Stimulated activated CD4-positive, alpha-beta T cell treated with anti-CD3 and anti-CD28 coated beads, Interleukin-2, amount 100 ng/mL, for 48 hours (primary cell): ENCODE measurements at places on chromosomes 5 and 9.

GRCh38 chr9:130959809-130960334, 20.8 kb upstream of the FIBCD1 start:
- no peak for DNase-seq

DNA sequence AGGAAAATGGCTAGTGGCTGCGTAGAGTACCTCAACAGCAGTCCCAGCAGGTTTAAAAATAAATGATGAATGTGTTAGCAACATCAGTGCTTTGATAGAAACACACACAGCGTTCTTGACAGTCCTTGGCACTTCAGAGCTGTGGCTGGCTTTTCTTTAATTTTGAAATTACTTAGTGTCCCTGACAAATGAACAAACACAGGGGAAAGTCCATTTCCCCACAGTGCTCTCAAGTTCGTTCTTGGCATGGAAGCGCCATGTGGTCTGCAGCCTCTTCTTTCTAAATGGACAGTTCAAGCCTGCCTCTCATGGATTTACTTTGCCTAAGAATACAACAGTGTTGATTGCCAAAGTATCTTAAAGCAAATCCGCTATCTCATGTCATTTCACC, 102.2 kb downstream of the ADAMTS12 start:
- DNase-seq: no peak

DNA sequence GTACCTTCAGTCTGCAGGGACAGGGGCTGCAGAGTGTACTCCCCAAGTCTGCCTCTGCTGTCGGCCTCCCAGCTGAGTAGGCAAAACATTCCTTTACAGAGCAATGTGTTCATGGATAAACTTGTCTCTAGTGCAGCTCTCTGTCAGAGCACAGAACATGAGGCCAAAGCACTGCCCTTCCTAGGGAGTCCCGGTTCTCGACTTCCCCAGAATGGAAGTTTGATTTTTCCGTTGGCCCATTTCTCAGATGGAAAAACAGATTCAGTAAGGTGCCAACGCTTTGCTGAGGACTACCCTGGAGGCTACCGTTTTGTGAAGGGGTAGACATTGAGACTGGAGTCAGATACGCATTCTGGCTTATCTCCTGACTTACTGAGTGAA, 422 bp upstream of the TRIM32 start:
- no peak for DNase-seq

DNA sequence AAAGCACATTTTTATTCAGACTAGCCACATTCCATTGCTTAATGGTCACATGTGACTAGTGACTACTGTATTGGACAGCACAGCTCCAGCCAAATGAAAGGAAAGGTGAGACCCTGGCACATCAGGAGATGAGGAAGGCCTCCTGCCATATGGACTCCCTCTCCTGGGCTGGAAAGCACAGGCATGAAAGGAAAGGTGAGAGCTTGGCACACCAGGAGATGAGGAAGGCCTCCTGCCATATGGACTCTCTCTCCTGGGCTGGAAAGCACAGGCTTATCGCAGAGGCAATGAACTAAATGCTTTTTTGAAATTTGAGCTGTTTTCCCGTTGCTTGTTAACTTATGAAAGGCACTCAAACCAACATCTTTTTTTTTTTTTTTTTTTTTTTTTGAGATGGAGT, 144.8 kb upstream of the SLC12A2 start:
- no peak for DNase-seq

DNA sequence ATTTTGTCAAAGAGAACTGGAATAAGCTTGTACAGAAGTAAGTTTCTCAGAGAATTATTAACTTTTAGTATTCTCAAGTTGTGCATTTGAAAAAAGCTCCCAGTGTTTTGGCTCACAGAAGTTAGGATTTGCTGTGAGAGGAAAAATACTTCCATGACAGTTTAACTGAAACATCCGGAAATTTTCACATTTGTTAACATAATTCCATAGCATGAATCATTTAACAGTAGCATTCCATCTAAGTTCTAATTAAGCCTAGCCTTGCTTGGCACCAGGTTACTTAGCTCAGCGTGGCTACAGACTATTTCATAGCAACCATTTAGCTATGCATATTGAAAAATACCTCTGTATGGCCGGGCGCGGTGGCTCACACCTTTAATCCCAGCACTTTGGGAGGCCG, 90.8 kb downstream of the LNPEP start:
- no peak for DNase-seq

GRCh38 chr9:125297917-125298316, 36.3 kb downstream of the GAPVD1 start:
- DNase-seq: no peak

DNA sequence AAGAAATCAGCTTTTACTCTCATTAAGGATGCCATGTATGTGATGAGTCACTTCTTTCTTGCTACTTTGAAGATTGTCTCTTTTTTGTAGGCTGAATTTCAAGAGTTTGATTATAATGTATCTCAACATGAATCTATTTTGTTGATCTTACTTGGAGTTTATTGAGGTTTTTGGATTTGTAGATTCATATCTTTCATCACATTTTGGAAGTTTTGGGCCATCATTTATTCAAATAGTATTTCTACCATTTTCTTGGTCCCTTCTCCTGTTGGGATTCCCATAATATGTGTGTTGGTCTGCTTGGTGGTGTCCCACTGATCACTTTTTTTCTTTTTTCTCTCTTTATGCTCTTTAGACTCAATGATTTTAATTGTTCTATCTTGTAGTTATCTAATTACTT, 116.3 kb downstream of the CNTLN start:
- no peak for DNase-seq

GRCh38 chr9:69066955-69067354, 31.4 kb downstream of the FXN start:
- DNase-seq: no peak

- DNase-seq: peak; percentile 39
Measured at GRCh38 chr5:956941-957747, 51.5 kb upstream of the NKD2 start.

GRCh38 chr5:139383275-139383992, at the start of gene SLC23A1:
TSS of gene SLC23A1 (minus strand) at chr5:139383297. CDS start at chr5:139383253, 44 bp downstream.
- DNase-seq: no peak

DNA sequence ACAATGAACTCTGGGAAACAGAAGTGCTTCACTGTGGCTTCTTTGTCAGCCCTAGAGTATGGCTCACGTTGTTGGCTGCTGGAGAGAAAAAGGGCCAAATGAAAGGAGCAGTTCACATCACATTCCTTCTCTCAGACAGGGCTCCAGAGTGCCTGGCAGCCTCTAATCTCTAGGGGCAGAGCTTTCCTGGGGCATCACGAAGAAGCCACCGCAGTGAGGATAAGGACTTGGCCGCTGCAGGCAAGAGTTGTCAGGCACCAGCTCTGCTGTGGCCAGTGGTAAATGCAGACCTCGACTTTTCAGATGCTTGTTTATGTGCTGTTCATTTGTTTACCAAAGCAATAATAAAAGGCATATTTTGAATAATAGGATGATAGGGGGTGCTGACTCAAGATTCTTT, 227.2 kb downstream of the ICE1 start:
- no peak for DNase-seq

DNA sequence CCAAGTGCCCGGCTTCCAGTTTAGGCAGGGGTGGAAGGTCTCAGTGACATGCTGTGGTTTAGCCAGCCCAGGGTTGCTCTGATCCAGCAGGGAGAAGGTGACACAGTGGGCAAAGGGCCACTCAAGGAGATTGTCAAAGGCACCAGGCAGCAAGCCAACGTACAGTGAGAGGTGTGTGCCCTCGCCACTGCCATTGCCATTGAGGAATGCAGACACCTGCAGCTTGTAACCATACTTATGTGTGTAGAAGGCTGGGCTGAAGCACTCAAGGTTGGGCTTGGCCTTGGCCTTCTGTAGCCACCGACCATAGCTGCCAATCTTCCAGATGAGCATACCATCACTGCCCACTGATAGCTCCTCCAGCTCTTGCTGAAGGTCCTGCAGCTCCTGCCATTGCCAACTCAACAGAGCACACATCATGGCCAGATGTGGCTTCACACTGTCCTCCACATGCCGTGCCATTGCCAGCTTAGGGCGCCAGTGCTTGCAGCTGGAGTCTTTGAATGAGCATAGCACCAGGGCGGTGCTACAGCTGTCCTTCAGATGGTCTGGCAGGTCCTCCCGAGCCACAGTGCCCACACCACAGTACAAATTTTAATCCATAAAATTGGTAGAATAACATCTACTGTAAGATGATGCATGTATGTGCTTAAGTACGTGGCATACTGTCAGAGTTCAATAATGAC, 59.7 kb upstream of the HMHB1 start:
- DNase-seq: no peak

DNA sequence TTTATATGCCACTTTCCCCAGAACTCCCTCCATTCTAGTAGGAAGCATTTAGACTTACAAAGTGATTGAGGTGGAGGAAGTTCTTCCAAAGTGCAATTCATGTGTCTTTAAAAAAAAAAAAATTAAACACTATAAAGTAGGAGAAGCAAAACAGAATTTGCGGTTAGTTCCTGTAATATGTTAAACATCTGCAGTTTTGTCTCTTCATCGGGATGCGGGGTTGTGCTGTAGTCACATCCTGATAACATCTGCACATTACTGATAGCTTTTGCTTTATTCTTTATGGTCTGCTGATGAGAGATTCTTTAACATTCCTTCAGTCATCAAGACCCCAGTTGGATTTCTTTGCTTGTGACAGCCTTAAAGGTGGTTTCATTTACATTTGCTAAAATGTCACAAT, 694.3 kb downstream of the NR2F1-AS1 start:
- no peak for DNase-seq

DNA sequence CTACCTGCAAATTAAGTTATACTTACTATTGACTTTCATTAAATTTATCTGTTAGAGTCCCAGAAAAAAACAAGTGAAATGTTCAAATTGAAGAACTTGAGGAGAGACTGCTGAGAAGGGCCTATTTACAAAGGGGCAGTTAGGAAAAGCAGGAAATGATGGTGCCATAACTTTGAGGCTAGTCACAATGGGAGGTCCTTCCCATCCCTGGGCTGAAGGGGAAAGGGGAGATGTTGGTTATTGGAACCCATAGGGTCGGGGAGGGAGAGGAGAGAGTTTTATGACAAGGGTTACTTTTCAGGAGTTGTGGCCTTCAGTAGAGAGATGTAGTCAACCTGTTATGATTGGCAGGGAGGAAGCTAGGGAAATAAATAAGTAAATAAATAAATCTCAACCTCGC, 169.1 kb downstream of the DMRT2 start:
- DNase-seq: no peak

DNA sequence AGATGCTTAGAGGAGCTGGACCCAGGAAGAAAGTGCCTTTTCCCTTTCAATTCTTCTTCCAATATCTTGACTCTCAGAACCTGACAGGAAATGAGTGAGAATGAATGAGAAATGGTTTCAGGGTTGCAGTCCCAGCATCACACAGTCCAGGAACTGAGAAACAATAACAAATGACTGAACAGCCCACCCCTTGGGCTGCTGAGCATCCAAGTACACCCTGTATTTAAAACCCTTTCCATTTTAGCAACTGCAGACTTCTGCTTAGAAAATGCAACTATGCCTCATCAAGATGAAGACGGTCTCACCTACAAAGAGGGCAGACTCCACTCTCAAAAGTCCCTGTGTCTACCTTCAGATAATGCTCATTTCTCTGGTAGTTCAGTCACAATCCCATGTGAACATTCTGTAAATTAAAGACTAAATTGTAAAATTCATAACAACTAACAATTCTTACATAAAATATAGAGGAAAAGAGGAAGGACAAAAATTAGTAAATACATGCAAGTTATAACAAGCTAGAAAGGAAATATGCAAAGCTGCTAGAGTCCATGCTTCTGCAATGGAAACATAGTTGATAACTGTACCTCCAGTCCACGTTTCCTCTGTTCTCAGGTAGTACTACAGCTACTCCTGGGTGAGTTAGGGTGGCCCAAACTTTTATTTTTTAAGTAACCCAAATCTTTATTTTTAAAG, 316.5 kb downstream of the ICE1 start:
- no peak for DNase-seq

DNA sequence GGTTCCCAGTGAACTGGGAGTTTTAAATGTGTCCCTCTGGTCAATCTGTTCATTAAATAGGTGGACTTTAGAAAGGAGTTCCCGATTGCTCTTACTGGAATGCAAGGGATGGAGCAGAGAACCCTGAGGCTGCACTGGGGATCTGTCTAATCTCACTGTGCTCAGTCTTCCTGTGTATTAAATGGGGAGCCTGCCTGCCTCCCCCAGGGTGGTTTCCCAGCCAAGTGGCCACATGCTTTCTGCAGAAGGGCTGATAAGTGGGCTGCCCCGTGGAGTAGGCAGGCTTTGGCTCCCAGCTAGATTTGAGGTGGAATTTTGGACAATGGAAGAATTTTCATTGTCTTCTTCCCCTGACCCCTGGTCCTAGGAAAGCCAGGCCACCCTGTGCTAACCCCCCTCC, 14.0 kb upstream of the PHYHD1 start:
- DNase-seq: no peak

DNA sequence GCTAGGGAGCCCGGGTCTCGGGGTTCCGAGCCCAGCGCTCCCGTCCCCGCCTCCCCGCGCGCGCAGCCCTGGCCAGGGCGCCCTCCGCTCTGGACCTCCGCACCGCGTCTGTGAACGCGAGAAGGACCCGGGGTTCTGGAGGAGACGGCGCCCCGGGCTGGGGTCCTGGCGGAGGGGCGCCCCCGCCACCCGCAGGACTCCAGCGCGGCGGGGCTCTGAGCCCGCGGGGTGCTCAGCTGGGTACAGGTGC, 431 bp downstream of the TMOD1 start:
- DNase-seq: no peak

GRCh38 chr5:109718216-109718615, 28.5 kb downstream of the MAN2A1 start:
- DNase-seq: no peak

DNA sequence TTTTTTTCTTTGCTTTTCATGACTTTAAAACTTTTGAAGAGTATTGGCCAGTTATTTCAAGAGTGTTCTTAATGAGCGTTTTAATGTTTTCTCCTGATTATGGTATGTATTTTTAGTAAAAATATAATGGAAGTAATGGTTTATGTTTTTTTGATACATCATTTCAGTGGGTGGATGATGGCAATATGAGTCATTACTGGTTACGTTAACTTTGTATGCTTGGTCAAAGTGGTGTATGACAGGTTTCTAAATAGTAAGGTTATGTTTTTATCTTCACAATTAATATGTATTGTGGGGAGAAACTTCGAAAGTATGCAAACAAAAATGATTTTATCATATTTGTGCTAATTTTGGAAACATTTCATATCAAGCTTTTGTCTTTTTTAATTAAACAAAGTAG, 176.7 kb upstream of the PRDM9 start:
- no peak for DNase-seq

GRCh38 chr9:13750061-13750460, 470.6 kb upstream of the MPDZ start:
- DNase-seq: no peak

DNA sequence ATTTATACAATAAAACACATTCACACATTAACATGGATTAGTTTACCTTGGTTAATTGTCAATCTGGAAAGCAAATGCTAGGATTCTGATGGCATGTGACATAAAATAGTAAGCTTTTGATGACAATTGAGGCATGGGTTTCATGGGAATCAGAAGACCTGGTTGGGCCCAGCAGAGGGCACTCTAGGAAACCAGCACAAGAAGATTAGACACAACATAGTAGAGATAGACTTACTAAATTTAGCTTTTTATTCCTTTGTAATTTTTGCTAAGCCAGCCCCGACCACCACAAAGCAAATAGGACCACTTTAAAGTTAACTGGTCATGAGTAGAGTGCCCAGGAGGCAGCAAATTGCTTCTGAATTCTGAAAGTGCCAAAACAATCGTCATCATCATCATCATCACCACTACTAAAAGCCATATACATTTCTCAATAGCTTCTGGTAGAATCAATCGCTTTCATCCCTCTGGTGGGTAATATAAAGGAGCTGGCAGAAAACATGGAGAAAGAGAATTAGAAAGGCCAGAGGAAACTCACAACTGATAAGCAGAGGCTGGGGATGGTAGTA, 163.2 kb downstream of the ARRDC3 start:
- DNase-seq: peak; percentile 8
